NCI-H524 (cell line): ENCODE measurements at places on chromosomes 5 and 9.

DNA sequence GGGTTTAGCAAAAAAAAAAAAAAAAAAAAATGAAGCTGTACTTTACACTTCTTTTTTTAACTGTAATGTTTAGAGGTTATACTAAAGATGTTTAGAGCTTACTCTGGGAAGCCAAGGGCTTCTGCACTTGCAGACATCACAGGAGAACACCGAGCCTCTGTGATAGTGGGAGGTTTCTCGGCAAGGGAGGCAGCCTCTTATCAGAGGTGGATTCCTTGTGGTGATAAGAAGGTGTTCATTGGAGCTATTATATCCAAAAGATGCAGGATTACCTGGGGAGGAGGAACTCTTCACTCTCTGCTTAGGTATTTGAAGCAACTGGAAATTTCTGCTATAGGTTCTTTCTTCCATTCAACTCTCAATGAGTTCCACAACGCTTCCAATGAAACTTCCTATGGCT is 171.2 kb upstream of the SLC12A2 start:
- no peak for DNase-seq

GRCh38 chr9:97665742-97666141 is 31.4 kb downstream of the XPA start:
- no peak for DNase-seq

- no peak for DNase-seq
These were observed 408.9 kb downstream of the PDE4D start for GRCh38 chr5:59484618-59485017.

GRCh38 chr5:14148890-14149671 is 5.9 kb downstream of the TRIO start:
- DNase-seq = no peak

DNA sequence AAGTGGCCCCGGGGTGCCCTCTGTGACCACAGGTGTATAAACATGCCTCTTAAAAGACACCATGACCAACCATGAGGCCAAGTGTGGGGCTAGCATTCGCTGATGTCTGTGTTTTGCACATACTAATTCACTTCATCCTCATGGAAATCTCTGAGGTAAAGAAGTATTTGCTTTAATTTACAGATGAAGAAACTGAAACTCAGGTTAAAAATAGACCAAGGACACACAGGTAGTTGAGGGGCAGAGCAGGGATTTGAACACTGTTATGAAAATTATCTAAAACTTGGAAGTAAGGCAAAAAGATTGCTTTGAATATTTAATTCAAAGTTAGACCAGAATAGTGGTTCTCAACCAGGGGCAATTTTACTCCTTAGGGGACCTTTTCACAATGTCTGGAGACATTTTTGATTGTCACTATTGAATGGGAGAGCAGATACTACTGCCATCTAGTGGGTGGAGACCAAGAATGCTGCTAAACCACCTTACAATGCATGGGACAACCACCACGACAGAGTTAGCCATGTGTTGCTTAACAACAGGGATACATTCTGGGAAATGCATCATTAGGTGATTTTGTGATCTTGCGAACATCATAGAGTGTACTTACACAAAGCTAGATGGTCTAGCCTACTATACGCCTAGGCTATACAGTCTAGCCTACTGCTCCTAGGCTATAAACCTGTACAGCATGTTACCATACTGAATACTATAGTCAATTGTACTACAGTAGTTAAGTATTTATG is 8.0 kb upstream of the FXN start:
- no peak for DNase-seq
